ENCODE measurements at places on chromosomes 5 and 9.

DNA sequence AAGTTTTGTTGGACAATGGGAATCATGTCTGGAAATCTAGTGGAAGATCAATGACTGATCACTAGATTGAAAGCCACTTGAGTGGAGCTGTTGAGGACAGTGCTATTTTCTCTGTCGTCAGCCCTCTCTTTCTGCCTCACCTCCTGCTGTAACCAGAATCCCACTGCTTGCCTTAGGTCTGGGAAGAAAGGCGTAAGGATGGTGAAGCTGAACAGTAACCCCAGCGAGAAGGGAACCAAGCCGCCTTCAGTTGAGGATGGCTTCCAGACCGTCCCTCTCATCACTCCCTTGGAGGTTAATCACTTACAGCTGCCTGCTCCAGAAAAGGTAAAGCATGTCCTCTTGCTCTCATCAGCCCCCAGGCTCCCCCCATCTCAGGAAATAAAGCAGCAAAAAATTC is 1.1 kb downstream of the NSG2 start:
- DNase-seq = no peak

- no peak for DNase-seq
Observed at GRCh38 chr9:95666096-95666784, 149.5 kb upstream of the PTCH1 start.

- DNase-seq = no peak
Observed at GRCh38 chr5:133304707-133305216, 252.9 kb downstream of the HSPA4 start.

DNA sequence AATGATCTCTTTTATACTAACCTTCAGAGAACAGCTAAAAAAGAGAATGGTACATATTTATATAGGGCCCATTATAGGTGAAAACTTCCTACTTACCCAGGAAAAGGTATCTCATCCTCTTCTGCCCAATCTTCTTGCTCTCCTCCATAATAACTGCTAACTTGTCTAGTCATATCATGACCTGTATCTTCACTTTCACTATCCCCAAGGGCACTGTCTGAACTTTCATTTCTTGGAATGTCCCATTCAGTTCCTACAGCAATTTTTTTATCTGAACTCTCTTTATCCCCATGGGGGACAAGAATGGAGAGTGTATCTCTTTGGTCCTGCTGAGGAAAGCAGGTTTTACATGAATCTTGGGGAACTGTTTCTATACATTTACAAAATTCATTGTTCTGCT is 36.4 kb upstream of the RAPGEF6 start:
- no peak for DNase-seq

- DNase-seq = no peak
Observed at GRCh38 chr9:23659346-23660006, 166.6 kb downstream of the ELAVL2 start.

- no peak for DNase-seq
Observed at GRCh38 chr9:132729235-132729890, 59.1 kb downstream of the GTF3C4 start.

DNA sequence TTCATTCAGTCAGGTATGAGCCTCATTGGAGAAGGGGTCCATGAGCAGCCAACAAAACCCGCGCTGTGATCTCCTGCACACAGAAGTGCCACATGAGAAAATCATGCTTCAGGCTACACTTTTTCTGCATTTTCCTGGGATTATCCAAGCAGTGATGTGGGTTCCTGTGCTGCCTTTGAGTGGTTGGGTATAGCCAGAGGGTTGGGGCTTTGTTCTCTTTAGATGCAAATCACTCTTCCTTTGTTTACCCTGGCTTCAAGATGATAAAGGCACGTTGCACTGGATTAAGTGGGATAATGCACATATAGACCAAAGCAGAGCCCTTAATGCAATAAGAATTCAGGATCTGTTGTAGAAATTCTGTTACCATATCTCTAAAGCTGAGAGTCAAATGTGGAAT is 18.7 kb downstream of the ECM2 start:
- DNase-seq = no peak

GRCh38 chr9:71812385-71812784 is 44.1 kb upstream of the CEMIP2 start:
- DNase-seq = no peak

- DNase-seq = no peak
Observed at GRCh38 chr5:14417792-14418765, 163.5 kb upstream of the OTULINL start.

DNA sequence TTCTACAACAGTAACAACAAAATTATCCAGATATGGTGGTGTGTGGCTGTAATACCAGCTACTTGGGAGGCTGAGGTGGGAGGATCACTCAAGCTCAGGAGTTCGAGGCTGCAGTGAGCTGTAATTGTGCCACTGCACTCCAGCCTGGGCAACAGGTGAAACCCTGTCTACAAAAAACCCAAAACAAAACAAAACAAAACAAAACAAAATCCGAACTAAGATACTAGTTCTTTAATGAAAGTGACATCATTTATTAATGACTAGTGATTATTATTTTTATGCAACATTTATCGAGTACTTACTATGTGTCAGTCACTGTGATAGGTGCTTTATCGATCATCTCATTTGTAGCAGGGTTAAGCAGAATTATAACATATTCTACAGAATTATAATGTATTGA is 196.9 kb upstream of the GDNF start:
- no peak for DNase-seq

GRCh38 chr9:79428422-79428821 is 143.3 kb upstream of the TLE4 start:
- DNase-seq = no peak

GRCh38 chr5:132868754-132869153 is 2.3 kb downstream of the UQCRQ start:
- DNase-seq = no peak

GRCh38 chr5:174532455-174533453 is 191.6 kb upstream of the MSX2 start:
- DNase-seq = peak; percentile 82

DNA sequence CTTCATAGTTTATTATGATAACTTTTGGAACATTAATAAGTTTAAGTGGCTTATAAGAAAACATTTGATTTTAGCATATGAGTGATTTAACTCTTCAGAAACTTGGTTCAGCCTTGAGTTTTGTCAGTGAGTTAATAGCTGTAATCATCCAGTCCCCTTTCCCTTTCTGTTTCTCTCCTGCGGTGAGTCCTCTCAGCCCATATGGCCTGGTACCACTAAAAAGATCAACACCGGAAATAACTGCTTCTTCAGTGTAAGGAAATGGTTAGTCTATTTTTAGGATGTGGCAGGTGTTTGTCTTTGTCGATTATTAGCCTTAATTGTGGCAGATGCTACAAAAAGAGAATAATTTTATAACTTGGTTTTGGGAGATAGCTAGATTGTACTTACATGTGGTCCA is 120.2 kb upstream of the GRHPR start:
- DNase-seq = no peak

GRCh38 chr9:105978336-105978735 is 284.0 kb downstream of the TMEM38B start:
- no peak for DNase-seq

GRCh38 chr9:134455934-134456755 is 129.9 kb downstream of the RXRA start:
- peak; percentile 99 for DNase-seq

- DNase-seq = no peak
Observed at GRCh38 chr5:158611581-158611980, 488.1 kb downstream of the EBF1 start.

DNA sequence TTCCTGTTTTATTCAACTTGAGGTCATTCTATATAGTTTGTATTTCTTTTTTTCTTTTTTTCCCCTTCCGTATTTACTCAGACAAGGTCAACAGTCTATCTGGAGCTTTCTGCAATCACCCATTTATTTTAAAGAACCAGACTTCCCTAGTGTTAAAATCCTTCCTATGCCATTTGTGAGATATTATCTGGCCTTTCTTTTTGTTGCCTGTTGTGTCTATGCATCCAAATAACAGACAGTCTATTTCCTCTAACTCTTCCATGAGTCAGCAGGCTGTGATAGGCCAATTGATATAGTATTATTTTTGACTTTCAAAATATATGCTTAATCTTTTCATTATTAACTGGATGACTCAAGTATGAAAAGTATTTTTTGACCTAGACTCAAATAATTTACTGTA is 291.2 kb upstream of the PTPRD start:
- no peak for DNase-seq

GRCh38 chr9:114919611-114920010 is 10.8 kb downstream of the TNFSF8 start:
- DNase-seq = no peak

DNA sequence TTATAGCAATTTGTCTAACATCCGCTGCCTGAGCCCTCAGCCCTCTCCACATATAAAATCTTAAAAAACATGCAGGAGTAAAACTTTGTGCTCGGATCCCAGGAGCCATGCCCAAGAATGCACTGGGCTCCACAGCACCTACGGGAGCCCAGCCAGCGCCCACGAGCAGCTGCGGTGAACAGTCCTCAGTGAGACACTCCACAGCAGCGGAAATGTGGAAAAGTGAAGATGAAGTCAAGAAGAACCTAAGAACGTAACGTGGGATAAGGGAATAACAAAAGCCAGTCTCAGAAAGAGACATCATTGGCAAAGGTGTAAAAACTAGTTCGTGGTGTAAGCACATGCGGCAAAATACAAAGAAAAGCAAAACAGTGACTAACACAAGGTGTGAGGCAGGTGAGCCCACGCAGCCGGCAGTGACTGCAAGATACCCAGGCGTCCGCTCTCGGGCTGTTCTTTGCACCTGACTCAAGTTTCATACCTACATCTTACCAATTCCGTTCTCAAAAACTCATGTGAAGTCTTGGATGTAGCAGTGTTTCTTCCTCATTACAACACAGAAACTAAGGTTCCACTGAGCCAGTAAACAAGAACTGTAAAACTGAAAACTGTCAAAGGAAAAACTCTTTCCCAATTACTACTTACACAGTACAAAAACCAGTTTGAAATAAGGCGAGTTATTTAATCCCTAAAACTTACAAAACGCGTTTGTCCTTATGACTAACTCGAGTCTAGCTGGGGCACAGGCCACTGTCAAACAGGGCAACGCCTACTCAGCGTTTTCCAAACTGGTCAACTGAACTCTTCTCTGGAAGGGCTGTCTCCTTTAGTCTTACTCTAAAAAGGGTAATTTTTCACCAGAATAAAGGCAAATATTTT is 1.7 kb downstream of the CAMSAP1 start:
- DNase-seq = no peak

DNA sequence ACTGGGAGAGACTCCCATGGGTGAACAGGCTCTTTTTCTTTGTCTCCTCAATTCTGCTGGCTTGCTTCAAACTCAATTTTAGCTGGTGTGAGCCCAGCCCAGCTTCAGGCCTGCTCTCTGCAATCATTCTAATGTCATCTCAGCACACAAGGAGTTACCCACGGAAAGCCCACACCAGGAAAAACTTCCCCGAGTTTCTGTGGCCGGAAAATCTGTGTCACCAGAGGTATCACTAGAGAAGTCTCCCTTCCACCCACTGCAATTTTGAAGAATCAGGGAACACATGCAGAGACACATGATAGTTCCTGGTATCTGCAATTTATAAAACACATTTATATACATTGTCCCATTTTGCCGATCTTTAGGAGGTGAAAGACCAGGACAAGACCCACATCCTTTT is 13.5 kb upstream of the NDFIP1 start:
- DNase-seq = no peak

GRCh38 chr9:27248702-27249101 is 48.2 kb downstream of the EQTN start:
- DNase-seq = no peak

DNA sequence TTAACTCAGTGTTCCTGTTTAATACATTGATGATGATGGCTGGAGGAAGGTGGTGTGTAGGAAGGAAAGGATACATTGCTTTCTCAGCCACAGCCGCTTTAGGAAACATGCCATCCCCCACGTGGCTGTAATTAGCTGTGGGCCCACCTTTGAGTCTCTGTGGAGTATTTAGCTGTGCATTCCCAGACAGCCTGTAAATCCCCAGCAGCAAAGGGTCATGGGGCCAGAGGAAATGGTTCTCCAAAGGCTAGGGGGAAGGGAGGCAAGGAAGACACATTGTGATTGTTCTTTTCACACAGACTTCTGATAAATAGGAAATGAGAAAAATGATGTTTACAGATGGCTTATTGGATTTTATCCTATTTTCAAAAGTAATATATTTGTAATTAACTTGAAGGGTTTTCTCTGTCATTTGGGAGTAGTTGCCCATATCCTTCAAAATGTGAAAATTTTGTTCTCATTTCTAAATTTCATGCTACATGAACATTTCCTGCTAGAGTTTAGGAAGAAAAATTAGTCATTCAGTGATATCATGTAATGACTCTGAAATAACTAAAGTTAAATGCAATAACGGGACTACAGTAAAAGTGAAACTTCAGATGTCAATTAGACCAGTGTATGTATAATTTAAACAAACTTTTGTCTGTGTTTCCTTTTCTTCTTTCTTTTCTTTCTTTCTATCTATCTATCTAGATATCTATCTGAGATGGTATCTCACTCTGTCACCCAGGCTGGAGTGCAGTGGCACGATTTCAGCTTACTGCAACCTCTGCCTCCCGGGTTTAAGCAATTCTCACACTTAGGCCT is 24.3 kb upstream of the F2R start:
- no peak for DNase-seq

GRCh38 chr9:106945727-106946660 is 83.0 kb downstream of the ZNF462 start:
- peak; percentile 52 for DNase-seq
